ENCODE measurements at places on chromosomes 16 and 17.

GRCh38 chr17:19757536-19758180, 9.6 kb upstream of the ALDH3A1 start:
- DNase-seq, result no peak

GRCh38 chr16:66984892-66985311, 3.5 kb upstream of the CES4A start:
- peak; percentile 35 for DNase-seq

- no peak for DNase-seq
Observed at GRCh38 chr16:68658341-68658973, 13.3 kb downstream of the CDH3 start.

DNA sequence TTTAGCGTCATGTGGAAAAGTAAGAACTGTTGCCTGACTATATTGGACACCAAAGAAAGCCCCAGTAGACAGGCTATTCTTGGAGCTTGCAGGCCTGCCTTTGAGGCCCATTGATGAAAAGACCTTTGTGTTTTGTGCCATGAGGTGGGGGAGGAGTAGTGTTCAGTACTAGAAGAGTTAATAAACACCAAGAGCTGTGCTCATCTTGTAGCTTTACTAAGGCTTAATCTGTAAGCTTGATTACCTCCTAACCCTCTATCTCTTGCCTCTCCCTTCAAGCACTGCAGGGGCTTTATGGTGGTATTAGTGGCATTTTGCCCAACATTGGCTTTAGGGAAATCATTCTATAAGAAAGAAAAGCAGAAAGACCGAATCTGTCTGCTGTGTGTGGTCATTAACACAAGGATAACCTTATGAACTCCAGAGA, 220.2 kb upstream of the TBX2 start:
- no peak for DNase-seq

DNA sequence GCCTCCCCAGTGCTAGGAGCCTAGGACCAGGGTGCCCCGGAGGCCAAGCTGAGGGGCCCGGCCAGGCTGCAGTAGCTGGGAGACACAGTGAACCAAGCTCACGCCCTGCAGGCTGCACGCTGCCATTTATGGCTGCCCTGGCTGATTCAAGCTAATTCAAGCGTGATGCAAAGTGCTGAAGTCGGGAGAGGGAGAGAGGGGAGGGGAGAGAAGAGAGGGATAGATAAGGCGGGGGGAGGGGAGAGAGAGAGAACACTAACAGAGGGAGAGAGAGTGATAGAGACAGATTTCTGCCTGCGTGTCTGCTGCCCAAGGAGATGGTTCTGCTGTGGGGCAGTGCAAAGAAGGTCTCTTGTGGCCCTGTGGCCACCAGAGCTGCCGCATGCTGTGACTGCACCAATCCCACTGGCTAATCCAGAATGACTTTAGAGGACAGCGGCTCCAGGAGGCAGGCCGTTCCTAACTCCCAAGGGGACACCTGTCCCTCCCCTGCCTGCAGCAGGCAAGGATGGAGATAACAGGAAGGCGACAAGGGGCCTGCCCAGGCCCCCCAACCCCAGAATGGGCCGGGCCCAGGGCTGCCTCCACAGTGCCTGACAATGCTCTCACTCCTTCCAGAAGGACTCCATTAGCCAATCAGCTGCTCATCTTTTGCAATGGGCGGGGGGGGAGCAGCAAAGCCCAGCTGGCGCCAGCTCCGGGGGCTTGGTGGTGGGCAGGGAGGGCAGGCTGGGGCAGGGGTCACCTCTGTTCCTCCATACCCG, 12.9 kb downstream of the MXRA7 start:
- no peak for DNase-seq

DNA sequence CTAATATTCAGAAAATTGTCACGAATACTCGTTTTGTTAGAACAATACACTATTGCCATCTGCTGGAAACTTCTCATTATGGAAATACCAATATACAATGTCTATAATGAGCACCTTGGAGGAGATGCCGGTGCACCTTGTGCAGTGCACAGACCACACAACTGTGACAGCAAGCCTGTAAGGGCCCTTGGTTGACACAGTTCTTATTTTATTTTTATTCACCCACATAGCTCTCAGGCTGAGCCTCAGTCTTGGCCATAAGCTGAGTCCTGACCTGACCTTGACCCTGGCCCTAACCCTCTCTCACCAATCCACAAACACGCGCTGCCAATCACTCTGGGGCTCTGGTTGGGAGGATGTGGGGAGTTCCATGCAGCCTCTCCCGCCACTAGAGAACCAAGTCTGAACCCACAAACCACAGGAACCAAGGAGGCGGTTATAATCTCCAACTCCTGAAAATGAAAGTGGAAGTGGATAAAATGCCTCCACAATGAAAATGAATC, 7.6 kb downstream of the AIPL1 start:
- DNase-seq, result no peak

GRCh38 chr16:15493466-15494180, 59.2 kb downstream of the BMERB1 start:
- DNase-seq, result no peak

DNA sequence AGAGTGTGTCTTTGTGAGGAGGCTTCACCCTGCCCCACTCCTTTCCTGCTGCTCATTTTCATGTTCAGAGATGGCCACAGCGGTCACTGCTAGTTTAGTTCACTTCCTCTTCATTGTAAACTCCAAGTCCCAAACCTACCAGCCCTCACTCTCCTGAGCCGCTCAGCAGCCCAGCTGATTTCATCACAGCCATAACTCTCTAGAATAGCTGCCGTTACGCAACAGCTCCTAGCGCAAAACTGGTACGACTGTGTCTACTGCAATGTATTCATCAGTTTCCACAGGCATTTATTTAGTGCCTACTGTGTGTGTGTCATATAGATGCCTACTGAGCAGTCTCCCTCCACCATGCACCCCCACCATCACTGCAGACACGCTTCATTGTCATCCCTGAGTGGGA, 233.5 kb upstream of the RPL38 start:
- no peak for DNase-seq

- no peak for DNase-seq
Observed at GRCh38 chr17:69558796-69559195, 144.3 kb downstream of the MAP2K6 start.

- no peak for DNase-seq
Observed at GRCh38 chr17:42779304-42779935, 990 bp upstream of the WNK4 start.

DNA sequence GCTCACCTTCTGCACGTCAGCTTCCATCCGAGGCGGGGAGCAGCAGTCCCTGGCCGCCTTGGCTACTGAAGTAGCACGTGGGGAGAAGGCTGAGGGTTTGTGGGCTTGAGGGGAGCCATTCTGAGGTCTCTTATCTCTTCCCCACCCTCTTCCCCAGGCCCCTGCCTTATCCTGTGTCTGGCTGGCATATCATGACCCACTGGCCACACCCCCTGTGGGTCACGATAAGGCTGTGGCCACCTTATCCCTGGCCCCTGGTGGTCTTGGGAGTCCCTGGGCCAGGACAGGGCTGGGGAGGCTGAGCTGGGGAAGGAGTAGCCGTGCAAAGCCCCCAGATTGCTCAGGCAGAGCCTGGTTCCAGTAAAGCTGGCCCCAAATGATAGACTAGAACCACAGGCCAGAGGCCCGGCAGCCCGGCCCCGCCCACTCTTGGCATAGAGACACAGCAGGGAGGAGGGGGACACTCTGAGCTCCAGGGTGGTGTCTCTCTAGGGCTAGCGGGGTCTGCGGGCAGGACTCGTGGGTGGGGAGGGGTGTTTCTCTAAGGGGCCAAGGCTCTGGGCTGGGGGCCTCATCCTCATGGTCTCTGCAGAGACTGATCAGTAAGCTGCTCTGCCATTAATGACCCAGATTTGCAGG, 7.6 kb downstream of the SPNS2 start:
- DNase-seq, result no peak

DNA sequence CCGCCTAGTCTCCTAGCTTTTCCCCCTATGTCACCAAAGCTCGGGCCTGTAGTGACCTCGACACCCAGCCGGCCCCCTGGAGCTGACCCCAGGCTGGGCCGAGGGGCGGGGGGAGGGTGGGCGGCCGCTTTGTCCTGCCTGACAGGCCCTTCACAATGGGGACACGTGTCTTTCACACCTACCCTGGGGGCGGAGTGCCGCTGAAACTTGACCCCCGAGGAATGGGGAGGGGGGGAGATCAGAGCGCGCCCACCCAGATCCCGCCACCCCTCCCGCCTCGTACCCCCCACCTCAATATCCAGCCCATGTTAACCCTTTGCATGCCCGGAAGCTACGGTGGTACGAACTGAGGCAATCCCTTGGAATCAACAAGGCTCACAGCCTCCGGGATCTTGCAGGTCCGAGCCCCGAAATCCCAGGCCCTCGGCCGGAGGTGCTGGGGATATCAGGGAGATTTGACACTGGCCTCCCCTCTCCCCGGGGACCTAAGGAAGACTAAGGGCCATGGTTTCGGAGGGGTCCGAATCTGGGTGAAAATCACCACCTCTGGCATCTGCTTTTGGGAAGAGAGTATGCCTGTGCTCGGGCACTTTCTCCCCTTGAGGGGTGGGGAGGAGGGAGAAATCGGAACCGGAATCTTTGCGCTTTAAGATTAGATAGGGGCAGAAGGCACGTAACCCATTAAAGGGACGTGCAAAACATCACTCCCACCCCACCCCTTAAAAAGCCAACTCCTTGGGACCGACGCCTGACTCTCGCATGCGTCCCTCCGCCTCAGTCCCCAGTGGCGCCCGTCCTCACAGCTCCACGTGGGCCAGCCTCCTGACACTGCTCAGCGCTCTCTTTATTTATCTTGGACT, 2.6 kb downstream of the NOG start:
- DNase-seq, result no peak

DNA sequence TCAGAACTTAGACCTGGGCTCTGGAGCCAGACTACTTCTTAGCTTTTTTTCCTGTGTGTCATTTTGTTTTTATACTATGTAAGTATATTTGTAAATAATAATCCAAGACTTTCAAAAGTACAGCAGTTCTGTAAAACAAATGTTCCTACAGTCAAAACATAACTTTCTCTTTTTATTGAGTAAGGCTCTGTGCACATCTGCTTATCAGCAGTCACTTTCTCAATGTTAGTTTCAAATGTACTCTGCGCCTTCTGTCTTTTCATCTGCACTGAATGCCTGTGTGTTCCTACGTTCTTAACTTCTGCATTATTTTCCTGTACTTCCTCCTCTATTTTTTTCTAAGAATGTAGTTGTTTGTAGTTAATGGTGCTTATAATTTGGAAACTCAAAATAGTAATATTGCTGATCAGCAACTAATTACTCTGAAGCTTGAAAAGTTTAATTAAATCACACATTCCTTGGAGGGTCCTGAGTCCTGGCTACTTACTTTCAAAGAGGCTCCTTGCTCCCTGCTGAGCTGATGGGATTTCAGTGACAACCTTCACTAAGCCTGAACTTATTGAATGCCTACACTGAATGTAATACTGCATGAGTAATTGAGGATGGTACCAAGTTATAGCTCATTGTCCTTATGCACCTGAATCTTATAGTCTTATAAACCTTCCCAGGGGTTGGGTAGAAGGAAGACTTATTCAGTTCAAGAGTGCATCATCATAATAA, 329.9 kb downstream of the KCNJ2 start:
- DNase-seq, result no peak

- DNase-seq, result peak; percentile 39
Observed at GRCh38 chr17:17682737-17683680, 1.8 kb downstream of the RAI1 start.

- no peak for DNase-seq
Observed at GRCh38 chr16:84324434-84325262, 30.0 kb downstream of the WFDC1 start.

GRCh38 chr16:72921620-72922019, 126.3 kb downstream of the ZFHX3 start:
- DNase-seq, result no peak

DNA sequence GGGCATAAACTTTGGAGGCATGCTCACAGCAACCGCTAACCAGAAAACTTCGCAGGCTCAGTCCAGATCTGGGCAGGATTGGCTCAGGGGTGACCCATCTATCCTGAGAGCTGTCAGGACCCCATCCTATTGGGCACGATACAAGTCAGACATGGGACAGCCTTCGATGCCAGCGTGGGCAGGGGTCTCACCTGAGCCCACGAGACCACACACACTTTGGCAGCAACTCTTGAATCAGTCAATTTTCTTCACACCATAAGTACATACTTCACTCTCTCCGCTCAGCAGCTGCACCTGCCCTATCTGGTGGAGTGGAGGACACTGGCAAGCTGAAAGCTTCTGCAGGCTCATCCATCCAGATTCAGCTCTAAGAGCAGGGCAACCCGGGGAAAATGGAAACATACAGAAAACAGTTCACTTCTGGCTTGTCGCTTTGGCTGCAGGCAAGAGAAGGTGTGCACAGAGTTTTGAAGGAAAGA, 48.3 kb downstream of the ZFHX3 start:
- no peak for DNase-seq
